Mesothelial cell of epicardium (in vitro differentiated cells): ENCODE measurements at places on chromosomes 3 and 15.

DNA sequence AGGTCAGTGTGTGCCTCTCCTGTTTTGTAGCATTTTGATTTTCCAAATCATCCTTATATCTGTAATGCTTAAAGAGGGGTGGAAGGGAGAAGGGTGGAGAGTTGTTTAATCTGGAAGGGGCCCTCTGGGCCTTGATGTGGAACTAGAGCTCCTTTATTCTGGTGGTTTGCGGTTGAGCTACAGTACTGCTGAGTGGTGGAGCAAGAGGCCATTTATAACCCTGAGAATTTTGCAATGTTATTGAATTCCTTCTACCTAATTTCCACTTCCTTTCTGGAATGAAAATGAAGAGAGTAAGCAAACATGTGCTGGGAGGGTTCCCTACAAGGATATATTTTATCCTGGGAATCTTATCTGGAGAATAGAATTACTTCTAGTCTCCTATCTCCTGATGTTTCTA is 35.3 kb upstream of the TUBGCP5 start:
- peaks cover 4% of the 10 kb centered on the region for H3K27me3 ChIP-seq
- no peaks in the 10 kb centered on the region for H3K36me3 ChIP-seq
- H3K27ac ChIP-seq, result no peak overlapping the region
- no peak overlapping the region for H3K4me3 ChIP-seq

DNA sequence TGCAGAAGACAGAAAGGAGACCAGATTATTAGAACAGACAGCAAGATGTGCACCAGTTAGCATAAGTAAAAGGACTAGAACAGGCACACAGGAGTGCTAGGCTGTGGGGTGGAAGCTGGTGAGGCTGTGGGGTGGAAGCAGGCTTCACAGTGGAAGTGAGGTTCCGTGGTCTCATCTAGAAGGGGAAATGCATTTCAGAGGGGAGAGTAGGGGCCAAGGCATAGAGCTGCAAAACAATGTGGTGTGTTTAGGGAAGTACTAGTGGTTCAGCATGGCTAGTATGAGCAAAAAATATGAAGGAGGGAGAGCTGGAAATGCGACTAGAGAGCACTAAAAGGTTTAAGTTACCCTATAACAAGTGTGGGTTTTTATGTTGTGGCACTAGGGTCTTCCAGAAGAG is 6.5 kb downstream of the POPDC2 start:
- H3K4me1 ChIP-seq, result peaks cover 15% of the 10 kb centered on the region
- no peak overlapping the region for H3K4me3 ChIP-seq
- no peak overlapping the region for H3K27ac ChIP-seq
- H3K36me3 ChIP-seq, result no peaks in the 10 kb centered on the region

DNA sequence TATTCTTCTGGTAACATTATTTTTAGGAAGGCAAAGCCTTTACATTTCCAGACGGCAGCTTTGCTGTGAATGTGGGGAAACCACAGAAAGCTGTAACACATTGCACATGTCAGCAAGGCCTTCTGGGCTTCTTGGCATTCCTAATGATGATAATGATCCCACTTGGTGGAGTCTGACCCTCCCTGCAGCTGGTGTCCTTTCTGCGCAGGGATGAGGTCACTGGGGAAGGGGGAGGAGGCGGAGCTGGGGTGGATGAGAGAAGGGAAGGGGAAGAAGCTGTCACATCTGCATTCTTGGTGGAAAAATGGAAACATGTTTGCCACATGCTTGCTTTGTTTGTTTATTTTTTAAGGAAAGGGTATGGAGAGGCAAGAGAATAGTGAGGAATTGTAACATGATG is 68.6 kb downstream of the FILIP1L start:
- peak overlapping the region; percentile 83 for H3K27ac ChIP-seq
- no peaks in the 10 kb centered on the region for H3K36me3 ChIP-seq
- DNase-seq, result no peak
- no peak overlapping the region for H3K4me3 ChIP-seq

GRCh38 chr3:113912552-113913236 is 35.1 kb upstream of the ZDHHC23 start:
- no peak for DNase-seq
- no peaks in the 10 kb centered on the region for H3K27me3 ChIP-seq
- H3K27ac ChIP-seq, result no peak overlapping the region
- H3K36me3 ChIP-seq, result no peaks in the 10 kb centered on the region
- no peak overlapping the region for H3K4me3 ChIP-seq

GRCh38 chr3:184040010-184040409 is 8.5 kb downstream of the HTR3D start:
- no peaks in the 10 kb centered on the region for H3K36me3 ChIP-seq
- H3K4me3 ChIP-seq, result no peak overlapping the region
- DNase-seq, result no peak
- H3K27me3 ChIP-seq, result peaks cover 4% of the 10 kb centered on the region
- no peak overlapping the region for H3K27ac ChIP-seq
- no peaks in the 10 kb centered on the region for H3K4me1 ChIP-seq
